Stimulated activated CD8-positive, alpha-beta memory T cell treated with anti-CD3 and anti-CD28 coated beads, Interleukin-4, amount 100 ng/mL, for 24 hours (primary cell): ENCODE measurements at places on chromosomes 2 and 18.

DNA sequence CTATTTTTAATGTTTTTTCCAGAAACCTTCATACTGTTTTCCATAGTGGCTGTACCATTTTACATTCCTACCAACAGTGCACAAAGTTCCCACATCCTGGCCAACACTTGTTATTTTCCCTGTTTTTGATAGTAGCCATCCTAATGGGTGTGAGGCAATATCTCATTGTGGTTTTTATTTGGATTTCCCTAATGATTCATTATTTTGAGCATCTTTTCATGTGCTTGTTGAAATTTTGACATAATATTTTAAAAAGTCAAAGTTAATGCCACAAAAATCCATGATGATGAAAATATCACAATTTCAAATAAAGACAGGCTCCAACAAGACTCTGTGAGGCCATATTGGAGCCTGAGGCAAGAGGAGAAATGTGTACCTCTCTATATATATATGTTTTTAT, 50.2 kb downstream of the VWA3B start:
- no peak for DNase-seq

DNA sequence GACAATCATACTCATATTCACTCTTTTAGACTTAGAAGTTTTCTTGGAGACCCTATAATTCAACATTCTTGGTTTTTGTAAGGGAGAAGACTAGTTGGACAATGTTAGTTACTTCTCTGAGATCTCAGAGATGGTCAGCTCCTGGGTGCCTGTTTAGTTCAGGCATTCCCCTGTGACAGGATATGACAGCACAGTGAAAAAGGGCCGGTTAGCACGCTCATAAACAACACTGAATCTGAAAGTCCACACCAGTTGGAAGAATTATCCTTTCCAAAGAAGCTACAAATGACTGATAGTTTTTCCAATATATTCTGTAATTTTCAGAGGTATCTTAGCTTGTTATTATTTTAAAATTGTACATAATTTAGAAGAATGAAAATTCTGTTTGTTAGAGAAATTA, 75.7 kb downstream of the ADAM23 start:
- no peak for DNase-seq

DNA sequence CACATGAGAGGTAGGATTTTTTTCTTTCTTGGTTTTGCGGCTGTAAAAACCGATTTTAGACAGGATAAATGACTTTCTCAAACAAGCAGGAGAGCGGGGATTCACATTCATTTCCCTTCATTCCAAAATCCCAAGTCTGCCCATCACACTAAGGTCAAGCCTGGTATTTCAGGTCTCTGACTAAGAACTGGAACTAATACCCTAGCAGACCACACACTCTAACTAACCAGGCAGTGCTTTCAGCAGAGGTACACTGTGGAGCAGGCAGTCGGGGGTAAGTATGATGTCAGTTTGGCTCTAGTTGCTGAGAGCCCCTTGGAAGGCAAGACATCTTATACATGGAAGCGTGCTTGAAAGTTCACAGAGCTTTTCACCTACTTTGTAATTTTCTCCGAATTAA, 128.1 kb upstream of the LHCGR start:
- DNase-seq, result no peak

DNA sequence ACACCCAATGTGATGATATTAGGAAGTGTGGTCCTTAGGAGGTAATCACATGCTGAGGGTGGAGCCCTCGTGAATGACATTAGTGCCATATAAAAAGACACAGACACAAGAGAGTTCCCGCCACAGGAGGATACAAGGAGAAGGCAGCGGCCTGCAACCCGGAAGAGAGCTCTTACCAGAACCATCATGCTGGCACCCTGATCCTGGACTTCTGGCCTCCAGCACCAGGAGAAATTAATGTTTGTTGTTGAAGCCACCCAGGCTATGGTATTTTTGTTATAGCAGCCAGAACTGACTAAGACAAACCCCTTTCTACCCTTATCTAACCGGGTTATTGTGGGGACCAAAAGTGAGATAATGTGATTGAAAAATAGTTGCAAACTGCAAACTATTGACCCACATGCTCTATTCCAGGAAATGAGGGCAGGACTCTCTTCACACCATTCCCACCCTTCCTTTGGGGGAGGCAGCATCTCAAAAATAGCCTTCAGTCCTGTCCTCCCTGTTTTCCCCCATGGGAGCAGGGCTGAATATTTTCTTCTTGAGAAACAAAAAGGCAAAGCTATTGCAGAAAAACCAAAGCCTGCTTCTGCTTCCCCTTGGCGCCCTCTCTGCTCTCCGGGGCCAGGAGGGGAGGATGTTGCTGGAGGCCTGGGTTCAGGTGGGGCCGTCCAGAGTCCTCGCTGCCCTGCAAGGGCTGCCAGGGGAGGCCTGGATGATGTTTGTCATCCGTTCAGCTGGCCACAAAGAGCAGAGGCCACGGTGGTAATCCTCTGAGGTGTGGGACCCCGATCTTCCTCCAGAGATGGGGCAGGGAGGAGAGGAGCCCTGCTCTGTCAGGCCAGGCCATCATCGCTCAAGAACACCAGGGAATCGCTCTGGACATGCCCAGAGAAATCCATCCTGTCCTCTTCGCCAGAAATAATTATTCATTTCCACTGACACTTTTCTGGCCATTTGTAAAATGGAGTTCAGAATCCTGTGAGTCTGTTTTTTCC, 73.8 kb upstream of the HAAO start:
- DNase-seq, result no peak

DNA sequence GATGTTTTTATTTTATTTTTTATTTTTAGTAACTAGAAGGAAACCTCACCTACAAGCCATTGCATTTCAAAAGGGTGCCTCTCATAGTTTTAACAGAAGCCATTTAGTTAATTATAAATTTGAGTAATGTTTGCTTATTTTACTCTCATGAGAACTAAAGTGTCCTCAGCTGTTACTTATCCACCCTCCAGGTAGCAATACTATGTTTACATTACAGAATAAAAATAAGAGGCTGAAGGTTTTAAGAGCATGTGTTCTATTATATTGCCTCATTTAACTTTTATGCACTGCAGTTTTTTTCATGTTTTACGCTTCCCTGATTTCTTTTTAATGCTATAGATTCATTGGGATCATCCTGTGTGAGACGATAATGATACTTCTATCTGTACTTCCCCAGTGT, 235.5 kb downstream of the THSD7B start:
- DNase-seq, result no peak

DNA sequence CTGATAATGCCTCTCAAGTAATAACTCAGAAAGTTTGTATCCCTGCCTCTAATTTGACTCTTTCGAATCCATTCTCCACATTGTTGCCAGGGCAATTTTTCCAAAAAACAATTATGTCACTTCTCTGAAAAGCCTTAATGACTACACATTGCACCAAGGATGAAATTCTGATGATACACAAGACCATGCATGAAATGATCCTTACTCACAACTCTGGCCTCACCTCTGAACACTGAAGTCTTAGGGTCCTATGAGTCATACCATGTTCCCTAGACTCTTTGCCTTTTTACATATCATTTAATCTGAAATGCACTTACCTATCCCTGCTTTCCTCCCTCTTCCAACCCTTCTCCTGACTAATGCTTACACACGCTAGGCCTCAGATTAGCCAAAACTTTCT, 51.0 kb downstream of the WDPCP start:
- DNase-seq, result no peak

- no peak for DNase-seq
These were observed 2.9 kb downstream of the STON1 start for GRCh38 chr2:48532824-48533223.

DNA sequence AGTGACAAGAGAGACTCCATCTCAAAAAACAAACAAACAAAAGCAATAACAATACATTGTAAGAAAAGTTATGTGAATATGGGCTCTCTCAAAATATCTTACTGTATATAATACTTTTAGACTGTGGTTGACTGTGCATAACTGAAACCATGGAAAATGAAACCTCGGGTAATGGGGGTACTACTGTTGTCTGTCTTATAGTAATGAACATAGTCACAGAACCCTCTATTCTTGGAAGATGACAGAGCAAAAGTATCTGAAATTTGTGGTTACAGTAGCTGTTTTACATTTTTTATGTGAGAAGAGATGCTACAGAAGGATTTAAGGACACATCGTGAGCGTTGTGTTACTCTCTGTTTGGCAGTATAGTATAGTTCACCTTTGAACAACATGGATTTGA, 60.5 kb downstream of the MAP4K4 start:
- no peak for DNase-seq

DNA sequence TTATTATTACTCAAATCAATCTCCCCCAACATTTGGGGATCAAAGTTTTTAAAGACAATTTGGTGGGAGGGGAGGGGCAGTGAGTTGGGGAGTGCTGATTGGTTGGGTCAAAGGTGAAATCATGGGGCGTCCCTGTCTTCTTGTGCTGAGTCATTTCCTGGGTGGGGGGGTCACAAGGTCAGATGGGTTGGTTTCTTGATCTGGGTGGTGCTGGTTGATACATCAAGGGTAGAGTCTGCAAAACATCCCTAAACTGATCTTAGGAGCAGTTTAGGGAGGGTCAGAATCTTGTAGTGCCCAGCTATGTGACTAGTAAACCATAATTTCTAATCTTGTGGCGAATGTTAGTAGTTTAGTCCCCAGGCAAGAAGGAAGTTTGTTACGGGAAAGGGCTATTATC, 67.4 kb downstream of the MOGAT1 start:
- DNase-seq, result no peak

DNA sequence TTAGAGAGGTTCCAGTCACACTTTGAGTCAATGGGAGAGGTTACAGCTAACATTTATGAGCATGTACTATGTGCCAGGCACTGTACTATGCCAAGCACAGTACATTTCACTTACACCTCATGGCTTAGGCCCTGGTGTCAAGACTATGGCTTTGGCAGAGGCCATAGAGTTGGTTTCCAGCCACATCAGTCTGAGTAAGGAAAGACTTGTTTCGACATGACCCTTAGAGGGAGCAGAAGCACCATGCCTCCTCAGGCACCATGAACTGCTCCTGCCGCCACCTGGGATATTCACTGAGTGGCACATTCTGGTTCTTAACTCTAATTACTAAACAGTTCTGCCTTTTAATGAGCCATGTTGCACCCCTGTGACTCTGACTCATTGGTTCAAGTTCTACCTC, 12.7 kb downstream of the DGUOK start:
- no peak for DNase-seq

DNA sequence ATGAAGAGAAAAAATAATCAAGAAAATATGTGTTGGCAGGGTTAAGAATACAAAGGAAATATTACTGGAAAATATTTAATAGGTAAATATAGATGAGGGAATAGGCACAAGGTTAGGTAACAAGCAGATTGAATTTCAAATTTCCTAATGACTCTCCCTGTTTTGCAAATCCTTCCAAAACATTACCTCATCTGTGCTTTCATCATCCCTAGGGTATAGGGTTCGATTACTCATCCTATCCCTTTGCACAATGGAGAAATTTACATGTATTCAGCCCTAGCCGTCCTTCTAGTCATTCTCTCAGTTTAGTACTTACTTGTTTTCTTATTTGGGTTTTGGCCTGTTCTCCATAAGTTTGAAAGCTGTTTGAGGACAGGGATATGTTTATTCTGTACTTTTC, 864.6 kb upstream of the FSHR start:
- DNase-seq, result no peak

- DNase-seq, result no peak
These were observed 20.9 kb upstream of the CLASP1 start for GRCh38 chr2:121670181-121670580.

GRCh38 chr18:48673853-48674721, 135.3 kb downstream of the CTIF start:
- no peak for DNase-seq

- DNase-seq, result no peak
These were observed 9.2 kb downstream of the PTPN18 start for GRCh38 chr2:130365075-130365474.

GRCh38 chr2:157746234-157746950, 117.7 kb upstream of the ACVR1C start:
- DNase-seq, result no peak

DNA sequence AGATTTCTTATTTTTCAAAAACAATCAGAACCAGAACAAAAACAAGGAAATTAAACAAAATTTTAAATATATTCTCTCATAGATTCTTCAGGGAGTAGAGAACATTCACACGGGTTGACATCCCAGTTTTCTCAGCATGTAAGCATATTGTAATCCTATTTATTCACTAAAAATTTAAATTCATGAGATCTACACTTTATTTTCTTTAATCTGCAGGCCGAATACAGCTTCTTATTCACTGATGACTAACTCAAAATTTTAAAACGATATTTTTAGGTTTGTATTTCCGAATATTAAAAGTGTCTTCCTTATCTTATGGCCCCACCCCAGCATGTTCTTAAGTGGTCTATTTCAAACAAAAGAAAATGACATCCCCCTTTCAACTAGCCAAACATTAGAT, 262.4 kb downstream of the MEIS1 start:
- DNase-seq, result no peak

GRCh38 chr2:157691695-157692094, 63.0 kb upstream of the ACVR1C start:
- DNase-seq, result no peak

DNA sequence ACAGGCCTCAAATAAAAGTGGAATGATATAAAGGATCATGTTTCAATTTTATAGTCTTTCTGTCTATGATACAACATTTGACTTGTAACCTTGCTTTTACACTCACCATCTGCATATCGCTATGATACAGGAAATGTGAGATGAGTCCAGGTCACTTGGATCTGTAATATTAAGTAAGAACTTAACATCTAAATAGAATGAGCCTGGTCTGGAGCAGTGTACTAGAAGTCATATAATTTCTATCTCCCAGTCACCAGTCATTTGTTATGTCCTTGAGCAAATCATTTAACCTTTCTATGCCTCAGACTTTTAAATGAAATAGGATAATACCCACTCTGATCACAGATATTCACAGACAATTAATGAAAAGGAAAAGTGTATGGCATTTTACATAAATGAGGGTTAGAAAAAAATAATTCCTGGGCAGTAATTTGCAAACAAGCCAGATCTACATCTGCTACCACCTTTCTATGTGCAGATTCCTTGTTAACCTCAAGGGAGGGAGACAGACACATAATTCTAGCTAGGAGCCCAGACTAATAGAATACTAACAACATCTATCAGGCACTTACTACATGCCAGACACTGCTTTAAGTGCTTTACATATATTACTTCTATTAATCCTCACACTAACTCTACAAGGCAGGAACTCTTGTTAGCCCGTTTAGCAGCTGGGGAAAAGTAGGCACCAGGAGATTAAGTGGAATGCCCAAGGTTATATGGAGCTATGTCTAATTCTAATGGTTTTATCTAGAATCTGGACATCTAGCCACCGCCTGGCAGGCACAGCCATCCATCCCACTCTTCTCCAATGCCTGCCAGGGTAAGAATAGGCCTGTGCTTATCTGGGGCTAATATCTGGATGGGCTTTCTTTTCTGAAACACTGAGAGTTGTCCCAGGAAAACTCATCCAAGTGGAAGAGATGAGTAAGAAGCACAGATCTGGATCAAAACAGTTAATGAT, 313.6 kb upstream of the CDH20 start:
- DNase-seq, result no peak

DNA sequence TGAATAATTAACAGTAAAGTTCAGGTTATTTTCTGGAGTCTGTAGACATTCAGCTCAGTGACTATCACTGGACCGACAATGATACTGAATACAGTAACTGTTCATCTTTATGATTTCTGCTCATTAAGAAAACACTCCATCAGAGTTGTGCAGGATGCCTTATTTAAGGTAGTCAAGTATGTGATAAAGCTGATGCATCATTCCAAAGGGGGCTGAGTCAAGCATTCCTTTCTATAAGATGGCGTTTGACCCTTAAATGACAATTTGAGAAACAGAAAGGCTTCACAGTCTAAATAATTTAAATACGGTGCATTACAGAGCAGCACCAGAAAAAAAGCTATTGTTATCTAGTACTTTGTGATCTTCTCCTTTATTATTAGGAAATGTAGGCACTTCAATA, 131.1 kb downstream of the CDH2 start:
- DNase-seq, result no peak
